ENCODE measurements at places on chromosomes 1 and 21.

GRCh38 chr21:38956521-38956855 is 150.8 kb downstream of the ETS2 start:
- DNase-seq, result no peak

GRCh38 chr1:34547046-34547674 is 207.7 kb upstream of the GJB5 start:
- no peak for DNase-seq

GRCh38 chr1:85464497-85465098 is 361 bp downstream of the DDAH1 start:
- DNase-seq, result no peak

DNA sequence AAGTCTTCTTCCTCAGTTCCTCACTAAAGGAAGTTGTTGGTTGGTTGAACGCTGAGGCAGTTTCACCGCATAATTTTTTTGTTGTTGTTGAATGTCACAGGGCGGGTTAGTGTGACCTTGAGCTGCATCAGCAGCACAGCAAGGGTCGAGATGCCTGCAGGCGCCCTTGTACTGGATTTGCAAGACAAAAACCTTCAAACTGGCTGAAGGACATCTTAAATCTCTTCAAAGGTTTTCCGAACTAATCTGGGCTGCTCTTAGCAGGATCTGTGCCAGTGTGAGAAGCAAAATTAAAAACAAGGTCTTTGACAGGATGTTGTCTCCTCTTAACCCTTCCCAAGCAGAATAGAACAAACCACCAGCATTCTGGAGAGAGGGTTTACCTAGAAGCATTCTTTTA is 59.4 kb downstream of the NRIP1 start:
- no peak for DNase-seq

DNA sequence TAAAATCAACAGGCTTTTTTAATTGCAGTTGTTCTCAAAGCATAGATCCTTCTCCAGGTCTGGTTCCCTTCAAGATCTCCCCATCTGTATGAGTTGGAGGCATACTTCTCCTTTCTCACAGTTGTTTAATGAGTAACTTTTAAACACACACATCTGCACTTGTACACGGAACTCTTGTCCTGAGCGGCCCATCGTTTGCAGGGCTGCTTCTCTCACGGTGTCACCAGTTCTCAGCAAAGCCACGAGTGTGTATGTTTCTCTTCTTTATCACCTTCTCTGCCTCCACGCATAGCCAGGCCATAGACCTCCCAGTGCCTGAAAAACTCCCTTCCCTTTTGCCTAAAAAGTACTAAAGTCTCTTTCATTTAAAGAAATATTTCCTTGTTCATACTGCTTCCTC is 68.7 kb upstream of the ROR1 start:
- DNase-seq, result no peak
